ENCODE measurements at places on chromosomes 4 and X.

- no peak for DNase-seq
Observed at GRCh38 chr4:150087006-150087405, 8.8 kb downstream of the DCLK2 start.

GRCh38 chr4:67122029-67122428, 423.3 kb downstream of the CENPC start:
- DNase-seq = no peak

GRCh38 chrX:3076416-3076991, 35.2 kb downstream of the ARSF start:
- DNase-seq = no peak

DNA sequence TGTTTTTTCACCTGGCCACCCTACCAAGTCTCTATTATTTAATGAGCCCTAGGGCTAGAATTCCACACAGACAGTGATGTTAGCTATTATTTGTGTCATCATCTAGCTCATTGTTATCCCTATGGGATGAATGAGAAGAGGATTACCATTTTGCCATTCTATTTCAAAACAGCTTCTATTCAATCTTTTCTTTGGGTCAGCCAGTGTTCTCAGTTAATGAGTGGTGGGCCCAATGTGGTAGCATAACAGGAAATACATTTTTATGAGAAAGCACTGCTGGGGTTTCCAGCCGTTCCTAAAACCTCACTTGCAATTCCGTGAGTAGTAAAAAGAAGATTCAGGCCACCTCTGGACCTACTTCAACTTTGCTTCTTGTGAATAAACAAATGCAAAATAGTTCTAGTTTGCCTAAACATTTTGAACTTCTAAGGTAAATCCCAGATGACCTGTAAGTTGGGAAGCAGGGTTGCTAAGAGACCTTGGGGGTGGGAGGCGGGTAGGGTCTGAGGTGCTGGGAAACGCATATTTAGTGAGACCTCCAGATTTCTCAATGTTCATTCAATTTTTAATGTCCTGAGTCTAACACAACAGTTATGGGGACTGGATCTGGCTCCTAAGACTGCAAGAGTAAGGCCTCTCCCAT, 24.8 kb upstream of the CYP2U1 start:
- DNase-seq = no peak

DNA sequence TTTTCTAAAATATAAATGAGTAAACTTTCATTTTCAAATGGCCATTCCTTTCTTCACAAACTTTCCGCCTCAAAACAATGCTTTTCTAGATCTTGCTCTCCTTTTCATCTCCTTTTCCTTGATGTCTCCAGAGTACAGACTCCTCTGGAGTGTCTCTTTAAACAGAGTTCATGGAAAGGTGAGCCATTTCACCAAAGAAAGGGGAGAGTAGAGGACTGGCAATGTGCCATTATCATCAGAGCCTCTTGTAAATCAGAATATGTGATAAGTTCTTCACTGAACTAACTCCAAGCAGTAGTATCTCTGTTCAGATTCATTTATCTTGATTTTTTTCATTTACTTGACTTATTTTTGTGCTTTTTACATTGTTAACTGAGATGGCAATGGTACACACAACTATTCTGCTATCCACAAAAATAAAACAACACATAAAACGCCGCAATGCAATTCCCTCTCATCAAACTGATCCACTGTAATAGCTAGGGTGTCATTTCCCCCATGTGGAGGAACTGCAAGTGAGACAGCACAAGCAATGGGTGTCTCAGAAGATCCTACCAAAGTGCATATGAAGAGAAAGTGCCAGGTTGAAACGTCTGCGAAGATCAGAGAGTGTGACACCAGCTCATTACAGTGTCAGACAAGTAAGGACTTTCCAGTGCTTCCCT, 125.4 kb downstream of the RASL11B start:
- no peak for DNase-seq

DNA sequence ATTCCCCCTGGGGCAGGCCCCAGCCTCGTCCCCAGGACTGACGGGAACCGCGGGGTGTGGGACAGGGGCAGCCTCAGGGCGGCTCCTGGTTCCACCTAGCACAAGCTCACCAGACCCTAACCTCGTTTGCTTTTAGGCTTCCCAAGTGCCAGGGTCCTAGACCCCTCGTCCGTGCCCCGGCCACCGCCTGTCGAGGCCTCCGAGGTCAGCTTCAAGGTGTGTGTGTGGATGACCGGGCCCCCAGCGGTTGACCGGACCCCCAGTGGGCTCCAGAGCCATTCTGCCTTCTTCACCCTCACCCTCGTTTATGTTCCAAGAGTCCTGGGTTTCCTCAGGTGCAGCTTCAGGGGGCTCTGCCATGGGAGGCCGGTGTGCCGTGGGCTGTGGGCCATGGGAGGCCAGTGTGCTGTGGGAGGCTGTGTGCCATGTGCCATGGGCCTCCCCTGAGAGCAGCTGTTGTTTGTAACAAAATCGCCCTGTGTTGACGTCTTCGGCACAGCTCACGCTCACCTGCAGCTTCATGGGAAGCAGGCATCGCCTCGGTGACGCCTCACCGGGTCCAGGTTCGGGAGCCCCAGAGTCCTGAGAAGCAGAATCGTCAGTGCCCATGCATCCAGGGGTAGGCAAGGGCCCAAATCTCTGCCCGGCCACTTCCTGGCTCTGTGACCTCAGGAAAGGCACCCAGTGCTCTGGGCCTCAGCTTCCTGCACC, 43.0 kb upstream of the HMX1 start:
- no peak for DNase-seq

- DNase-seq = no peak
Observed at GRCh38 chrX:9227276-9227675, 193.3 kb upstream of the FAM9B start.

GRCh38 chrX:9851890-9852289, 65.7 kb downstream of the SHROOM2 start:
- no peak for DNase-seq

DNA sequence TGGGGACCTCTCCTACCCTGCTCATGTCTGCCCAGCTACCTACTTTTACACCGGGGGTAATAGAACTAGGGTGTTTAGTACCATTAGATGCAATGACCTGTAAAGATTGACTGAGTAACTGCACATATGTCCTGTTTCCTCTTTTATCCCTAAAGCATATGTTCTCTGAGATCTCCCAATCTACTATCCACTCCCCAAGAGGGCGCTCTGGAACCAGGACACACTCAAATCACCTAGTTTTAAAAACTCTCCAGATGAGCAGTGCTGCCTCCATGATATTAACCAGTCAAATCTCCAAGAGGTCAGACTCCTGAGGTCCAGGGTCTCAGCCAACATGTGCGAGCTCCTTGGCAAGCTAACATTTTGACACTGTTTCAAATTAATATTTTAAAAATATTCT, 87.0 kb upstream of the TSPAN5 start:
- no peak for DNase-seq

DNA sequence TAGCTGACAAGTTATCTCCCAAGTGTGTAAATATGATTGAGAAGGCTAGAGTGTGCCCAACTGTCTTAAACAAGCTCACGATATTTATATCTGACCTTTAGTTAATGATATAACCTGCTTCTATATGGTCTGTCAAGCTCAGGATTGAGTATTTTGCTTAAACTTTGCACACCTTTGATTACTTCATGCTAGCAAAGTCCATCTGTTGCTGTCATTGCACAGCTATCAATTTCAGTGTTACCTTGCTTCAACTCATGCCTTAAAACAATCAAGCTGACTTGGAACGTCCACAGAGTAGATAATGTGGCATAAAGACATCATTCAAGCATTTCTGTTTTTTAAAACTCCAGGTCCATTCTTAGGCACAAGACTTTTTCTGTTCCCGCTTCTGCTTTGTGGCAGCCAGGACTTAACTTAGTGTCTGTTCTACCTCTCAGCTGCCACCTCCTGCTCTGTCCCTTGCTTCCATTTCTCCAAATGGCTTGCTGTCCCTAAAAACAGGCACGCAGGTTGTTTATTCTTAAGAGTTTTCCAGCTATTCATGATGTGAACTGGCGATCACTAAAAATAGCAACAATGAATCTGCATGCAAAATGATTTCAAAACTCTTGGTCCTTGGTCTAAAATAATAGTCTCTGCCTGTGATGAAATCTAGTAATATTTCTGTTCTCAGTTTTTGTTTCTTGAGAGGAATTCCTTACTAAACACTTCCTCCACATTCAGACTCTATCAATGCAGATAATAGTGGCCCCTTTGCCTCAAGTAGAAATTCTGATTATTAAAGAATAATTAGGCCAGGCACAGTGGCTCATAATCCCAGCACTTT, 16.3 kb upstream of the NEIL3 start:
- no peak for DNase-seq

- DNase-seq = no peak
Observed at GRCh38 chr4:236028-236427, 69.2 kb downstream of the ZNF732 start.

- no peak for DNase-seq
Observed at GRCh38 chr4:123790681-123791080, 394.1 kb downstream of the SPRY1 start.

DNA sequence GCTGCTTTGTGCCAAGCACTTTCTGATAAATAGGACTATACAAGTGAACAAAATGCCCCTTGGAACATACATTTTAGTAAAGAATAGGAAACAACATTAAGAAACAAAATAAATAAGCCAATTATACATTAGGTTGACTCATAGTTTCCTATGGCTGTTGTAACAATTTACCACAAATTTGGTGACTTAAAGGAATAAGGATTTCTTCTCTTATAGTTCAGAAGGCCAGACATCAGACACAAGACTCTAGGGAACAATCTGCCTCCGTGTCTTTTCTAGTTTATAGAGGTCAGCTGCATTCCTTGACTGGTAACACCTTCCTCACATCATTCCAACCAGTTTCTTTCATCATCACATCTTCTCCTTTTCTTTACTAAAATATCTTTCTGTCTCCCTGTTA, 235.9 kb upstream of the PCDH18 start:
- DNase-seq = no peak

DNA sequence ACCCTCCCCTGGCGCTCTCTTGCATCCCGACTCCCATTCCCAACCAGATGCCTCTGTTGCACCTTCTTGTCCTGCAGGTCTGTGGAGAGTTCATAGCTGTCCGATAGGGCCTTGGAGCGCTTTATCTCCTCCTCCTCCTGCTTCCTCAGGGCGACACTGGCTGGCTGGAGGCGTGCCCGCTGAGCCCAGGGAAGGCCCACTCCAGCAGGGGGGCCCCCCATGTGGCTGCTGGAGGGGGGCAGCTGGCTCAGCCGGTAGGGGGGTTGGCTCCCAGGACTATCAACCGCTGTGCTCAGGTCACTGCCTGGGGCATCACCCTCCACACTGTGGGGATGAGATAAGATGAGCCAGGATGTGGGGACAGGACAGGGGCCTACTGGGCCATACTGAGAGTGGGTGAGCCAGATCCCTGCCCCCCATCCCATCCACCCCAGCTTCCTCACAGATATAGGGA, 25.6 kb downstream of the IQSEC2 start:
- no peak for DNase-seq

- no peak for DNase-seq
Observed at GRCh38 chr4:170716868-170717267, 627.1 kb upstream of the AADAT start.

- no peak for DNase-seq
Observed at GRCh38 chr4:186727977-186728519, 4.4 kb upstream of the FAT1 start.

GRCh38 chrX:150897421-150898320, 797 bp downstream of the CD99L2 start:
- no peak for DNase-seq

DNA sequence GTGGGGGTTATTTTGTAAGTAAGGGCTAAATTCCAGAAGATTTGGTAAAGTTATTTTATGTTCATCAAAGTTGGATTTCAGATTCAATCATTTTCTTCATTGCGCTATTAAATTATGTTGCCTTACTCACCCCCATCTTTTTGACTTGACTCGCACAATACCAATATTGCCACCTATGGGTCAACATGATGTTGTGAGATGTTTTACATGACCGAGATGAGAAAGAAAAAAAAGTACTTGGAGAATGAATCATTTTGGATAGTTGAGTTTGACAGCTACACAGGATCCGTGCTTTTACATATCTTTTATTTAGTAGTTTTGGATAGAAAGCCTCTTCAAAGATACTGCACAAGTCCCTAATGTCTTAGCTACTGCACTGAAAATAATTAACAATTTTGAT, 224.2 kb upstream of the EMCN start:
- no peak for DNase-seq

DNA sequence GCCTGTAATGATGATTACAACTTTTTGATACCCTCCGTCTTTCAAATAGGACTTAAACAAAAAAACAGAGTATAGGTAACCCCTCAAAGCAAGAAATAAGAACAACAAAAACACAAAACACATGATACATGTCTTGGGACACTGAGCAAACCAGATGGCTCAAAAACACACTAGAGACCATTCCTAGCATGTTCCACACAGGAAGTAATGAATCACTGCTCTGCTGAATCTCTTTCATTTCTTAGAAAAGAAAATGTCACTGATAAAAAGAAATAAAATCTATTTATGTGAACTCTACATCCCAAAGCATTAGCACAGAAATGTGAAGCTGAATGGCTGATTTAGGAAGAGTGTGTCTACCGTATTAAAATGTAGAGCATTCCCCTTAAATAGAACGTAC, 134.5 kb upstream of the IL15 start:
- no peak for DNase-seq

DNA sequence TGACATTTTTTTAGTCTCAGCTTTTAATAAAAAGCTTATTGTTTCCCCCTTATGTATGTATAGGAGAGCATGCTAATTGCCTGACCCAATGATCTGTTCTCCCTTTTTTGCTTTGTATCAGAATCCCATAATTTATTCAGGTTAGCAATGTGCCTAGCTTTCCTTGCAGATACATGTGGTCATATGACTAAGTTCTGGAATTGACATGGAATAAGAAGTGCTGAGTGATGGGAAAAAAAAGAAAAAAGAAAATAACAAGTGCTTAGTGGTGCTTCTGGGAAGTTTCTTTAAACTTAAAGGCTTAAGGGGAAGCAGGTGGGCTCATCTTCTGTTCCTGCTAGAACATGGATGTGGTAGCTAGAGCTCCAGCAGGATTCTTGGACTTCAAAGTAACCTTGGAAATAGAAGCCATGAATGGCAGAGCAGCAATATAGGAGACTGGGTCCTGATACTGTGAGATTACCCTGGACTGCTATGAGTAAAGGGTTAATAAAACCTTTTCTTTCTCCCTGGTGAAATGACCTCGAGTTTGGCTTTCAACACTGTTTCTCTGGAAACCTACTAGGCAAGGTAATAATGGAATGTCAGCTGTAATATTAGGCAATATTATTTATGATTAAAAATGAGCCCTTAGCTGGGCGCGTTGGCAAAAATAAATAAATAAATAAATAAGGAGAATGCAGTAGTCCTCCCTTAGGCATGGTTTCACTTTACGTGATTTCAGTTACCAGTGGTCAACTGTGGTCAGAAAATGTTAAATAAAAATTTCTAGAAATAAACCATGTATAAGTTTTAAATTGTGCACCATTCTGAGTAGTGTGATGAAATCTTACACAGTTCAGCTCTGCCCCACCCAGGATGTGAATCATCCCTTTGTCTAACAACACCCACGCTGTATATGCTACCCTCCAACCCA, 16.7 kb upstream of the RBM41 start:
- no peak for DNase-seq

- no peak for DNase-seq
Observed at GRCh38 chrX:113009029-113009428, 168.4 kb upstream of the AMOT start.

- no peak for DNase-seq
Observed at GRCh38 chrX:153903238-153903980, 1.1 kb upstream of the AVPR2 start.

All from stimulated activated CD4-positive, alpha-beta T cell treated with anti-CD3 and anti-CD28 coated beads, Interleukin-12 subunit alpha, Interleukin-12 subunit beta, amount 100 ng/mL, for 48 hours (primary cell).